IPS DF 19.7 (cell line): ENCODE measurements at places on chromosomes 2 and 18.

DNA sequence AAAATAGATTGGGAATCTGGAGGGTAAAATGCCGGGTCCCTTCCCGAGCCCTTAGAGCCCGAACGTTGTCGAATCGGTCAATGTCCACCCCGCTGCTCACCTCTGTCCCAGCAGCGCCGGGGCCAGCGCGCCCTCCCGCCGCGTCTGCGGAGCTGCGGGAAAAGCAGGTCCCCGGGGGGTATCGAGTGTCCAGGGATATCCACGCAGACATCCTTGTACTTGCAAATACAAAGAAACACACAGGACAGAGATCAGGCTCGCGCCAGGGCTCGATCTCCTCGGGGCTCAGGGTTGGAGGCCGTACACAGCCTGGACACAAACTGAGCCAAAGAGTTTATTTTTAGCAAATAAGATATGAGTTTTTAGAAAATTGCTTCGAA lies 2.3 kb upstream of the GATA6 start:
- no peak for DNase-seq

GRCh38 chr2:237688081-237688480 lies 60.7 kb downstream of the LRRFIP1 start:
- DNase-seq, result no peak

- no peak for DNase-seq
These were observed 117.9 kb downstream of the TANC1 start for GRCh38 chr2:159086342-159086741.

- DNase-seq, result peak; percentile 40
These were observed 346.7 kb downstream of the RAD51AP2 start for GRCh38 chr2:17171446-17172049.

- no peak for DNase-seq
These were observed 696.5 kb downstream of the NRXN1 start for GRCh38 chr2:50335433-50335832.

- DNase-seq, result no peak
These were observed 58.7 kb downstream of the STEAP3 start for GRCh38 chr2:119282146-119282995.

- no peak for DNase-seq
These were observed 710.6 kb upstream of the ZEB2 start for GRCh38 chr2:145230546-145230945.

GRCh38 chr2:157442191-157442590 lies 1.7 kb downstream of the CYTIP start:
- no peak for DNase-seq

GRCh38 chr2:187775196-187775595 lies 221.0 kb upstream of the TFPI start:
- no peak for DNase-seq

DNA sequence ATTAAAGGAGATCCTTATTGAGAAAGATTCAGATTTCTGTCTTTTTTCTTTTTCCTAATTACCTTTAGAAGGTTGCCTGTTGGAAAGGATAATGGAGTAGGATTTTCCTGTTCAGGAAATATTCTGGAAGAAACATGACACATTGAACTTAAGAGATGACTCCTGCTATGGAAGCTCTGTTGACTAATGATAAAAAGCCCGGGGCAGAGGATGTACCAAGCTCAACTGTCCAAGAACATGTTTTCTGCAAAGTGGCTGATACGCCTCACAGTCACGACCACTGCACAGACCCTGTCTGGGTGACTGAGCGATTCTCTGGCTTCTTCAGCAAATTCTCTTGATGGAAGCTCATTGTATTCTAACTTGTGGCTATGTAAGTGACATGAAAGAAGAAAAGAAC lies 86.2 kb upstream of the THOC1 start:
- no peak for DNase-seq

DNA sequence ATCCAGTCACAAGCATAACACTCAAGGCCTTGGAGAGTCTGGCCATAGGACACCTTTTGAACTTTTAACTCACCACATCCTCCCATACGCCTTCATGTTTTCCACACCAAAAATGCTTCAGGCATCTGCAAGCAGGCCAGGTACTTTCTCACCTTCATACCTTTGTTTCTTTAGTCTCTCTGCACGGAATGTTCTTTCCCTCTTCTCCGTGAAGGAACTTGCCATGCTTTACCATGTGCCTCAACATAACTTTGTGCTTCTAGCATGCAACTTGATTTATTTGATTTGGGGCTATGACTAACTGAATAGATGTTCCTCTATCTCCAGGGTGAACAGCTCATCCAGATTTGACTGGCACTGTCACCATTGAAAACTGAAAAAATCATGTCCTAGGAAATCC lies 141.7 kb upstream of the ACVR2A start:
- DNase-seq, result no peak

- no peak for DNase-seq
These were observed 107.1 kb downstream of the NFATC1 start for GRCh38 chr18:79502782-79503181.

GRCh38 chr2:156784020-156784701 lies 348.0 kb downstream of the GPD2 start:
- DNase-seq, result no peak

DNA sequence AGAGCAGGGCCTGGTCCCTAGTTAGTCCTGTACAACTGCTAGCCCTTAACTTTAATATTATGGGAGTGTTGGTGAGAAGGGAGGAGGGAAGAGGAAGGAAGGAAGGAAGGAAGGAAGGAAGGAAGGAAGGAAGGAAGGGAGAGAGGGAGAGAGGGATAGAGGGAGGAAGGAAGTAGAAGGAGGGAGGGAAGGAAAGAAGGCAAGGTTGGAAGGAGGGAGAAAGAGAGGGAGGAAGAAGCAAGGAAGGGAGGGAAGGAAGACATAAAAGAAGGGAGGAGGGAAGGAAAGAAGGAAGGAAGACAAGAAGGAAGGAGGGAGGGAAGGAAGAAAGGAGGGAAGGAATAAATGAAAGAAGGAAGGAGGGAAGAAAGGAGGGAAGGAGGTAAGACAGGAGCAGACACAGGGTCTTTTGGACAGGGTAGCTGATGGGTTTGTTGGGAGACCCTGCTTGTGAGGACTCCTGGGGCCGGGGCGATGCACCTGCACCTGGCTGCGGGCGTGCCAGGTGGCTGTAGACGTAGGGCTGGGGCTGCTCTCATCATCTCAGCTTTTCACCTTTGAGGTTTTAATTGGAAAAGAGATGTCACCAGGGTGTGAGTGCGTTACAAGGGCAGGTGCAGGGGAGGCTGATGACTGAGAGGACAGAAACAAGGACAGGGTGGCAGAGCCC lies 5.9 kb upstream of the POMC start:
- DNase-seq, result no peak

DNA sequence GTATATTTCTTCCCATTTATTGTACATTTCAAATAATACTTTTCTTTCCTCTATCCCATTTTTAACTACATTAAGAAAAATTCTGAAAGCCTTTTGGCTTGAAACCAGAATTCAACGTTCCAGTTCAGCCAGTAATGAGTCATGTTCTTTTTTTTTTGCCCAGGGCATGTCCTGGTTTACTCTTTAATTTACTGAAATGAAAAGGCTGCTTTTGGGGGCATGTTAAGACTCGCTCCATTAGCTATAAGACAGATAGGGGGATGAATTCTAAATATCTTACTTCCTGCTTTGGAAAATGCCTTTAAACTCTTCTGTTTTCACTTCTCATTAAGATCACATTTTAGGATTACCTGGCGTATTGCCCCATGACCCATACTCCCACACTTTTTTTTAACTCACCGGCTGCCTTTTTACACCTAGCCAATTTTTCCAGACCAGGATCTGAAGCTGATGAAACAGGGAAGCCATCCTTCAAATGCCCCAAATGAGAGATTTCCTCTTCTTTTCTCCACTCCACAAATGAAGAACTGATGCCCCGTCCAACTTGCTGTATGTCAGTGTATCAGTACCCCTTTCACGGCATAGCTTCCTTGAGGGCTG lies 585 bp downstream of the ABCA12 start:
- no peak for DNase-seq

GRCh38 chr2:21820271-21820670 lies 696.5 kb downstream of the TDRD15 start:
- no peak for DNase-seq

DNA sequence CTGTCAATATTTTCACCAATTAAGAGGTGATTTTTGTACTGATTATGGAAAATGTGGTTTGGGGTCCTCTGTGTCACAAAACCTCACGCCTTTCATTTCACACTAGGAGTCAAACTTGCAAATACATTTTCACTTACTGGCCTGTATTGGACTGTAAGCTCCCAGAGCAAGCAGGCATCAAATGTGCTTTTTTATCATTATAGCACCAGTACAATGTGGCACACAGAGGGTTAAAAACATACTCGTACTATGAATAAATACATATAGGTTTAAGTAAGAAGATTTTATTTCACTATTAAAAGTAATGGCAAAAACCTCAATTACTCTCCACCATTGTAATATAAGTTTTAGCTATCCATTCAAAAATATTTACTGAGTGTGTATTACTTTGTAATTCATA lies 56.7 kb downstream of the ABCB11 start:
- no peak for DNase-seq

- DNase-seq, result no peak
These were observed 28.1 kb upstream of the MYCN start for GRCh38 chr2:15912203-15912602.

- no peak for DNase-seq
These were observed 10.1 kb upstream of the STK17B start for GRCh38 chr2:196181484-196181883.

DNA sequence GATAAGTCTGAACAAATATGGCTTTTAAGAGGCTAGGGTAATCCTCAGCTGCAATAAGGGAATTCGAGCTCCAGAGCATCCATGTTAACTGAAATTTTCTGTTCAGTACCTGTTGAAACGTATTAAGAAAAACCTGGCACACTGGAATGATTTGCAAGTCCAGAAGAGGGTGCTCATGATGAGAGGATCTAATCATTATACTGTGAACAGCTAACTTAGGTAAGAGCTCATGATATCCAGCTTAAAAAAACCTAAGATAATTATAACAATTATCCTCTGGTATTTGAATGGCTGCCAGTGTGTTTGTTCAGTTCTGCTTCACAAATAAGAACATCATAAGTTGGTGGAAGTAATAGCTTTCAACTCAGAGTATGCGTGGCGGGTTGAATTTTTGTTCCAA lies 1118.3 kb upstream of the DDX18 start:
- DNase-seq, result no peak

- DNase-seq, result no peak
These were observed 48.5 kb upstream of the LRPPRC start for GRCh38 chr2:44044281-44044720.

DNA sequence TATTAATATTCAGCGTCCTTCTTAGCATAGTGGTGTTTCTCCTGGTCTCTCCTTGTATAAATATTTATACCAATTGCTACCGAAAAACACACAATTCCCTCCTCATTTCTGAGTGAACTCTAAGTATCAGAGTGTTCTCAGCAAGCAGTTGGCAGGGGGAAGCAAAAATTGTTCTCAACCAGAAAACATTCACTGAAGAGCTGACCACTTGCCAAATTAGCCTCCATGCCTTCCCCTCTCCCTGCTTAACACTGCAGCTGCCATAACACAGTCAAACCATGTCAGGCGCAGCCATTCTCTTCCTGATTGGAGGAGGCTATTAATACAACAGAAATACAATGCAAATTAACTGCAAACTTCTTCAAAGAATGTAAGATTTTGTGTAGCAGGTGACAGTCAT lies 105.0 kb downstream of the COL6A3 start:
- DNase-seq, result no peak

GRCh38 chr2:235611349-235611748 lies 117.5 kb downstream of the AGAP1 start:
- DNase-seq, result no peak

DNA sequence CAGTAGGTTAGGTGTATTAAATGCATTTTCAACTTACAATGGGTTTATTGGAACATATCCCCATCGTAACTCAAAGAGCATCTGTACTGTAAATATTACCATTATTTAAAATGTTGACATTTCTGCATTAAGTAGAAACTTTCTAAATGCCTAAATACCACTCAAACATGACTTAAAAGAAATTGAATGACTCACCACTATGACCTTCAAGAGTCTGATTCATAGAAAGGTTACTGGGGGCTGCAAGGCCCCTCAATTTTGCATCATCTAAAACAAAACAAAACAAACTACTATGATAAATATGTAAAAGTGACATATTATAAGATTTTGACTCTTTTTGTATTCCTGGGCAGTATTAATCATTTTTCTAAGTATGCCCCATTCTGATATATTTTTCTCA lies 7.6 kb downstream of the WDR35 start:
- DNase-seq, result no peak

DNA sequence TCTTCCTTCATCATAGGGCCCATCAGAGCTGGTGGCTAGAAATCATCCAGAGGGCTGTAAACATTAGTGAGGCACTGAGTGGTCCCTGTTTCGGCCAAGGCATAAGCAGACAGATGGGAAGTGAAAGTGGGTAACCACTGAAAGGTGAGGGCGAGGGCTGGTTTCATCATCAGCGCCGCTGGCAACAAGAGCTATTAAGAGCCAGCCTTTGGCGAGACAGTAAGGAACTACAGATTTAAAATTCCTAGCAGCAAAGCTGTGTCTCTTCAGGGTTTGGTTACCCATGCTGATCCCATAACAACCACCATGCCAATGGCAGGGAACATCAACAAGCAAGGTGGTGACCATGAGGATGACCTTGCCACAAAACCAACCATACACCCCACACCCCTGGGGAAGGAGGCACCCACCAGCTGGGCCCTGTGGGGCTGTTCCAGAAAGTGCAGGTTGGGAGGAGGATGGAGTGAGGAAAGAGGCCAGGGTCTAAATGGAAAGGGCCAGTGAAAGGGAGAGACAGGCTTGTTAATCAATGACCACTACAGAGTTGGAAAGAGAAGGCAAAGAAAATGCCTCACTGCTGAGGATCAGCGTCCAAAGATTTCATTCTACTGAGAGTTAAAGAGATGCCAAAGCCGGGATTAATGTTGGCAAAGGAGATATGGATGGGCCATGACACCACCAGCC lies 9.0 kb upstream of the SLC20A1 start:
- no peak for DNase-seq

DNA sequence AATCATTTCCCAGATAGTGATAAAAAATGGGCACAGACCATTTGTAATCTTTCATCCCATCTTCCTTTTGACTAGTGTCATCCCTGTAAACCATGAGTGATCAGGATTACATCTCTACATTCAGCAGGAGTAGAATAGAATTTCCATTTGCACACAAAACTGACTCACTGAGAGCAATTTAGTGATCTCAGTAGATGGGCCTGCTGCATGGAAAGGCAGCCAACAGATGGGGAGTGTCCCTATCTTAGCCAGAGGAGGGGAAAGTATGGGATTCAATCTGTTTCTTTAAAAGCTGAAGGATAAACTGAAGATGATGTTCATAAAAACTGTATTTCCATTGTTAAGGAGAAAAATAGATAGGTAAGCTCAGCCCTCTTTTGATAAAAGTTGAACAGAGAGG lies 441.7 kb downstream of the ZNF521 start:
- no peak for DNase-seq

- no peak for DNase-seq
These were observed 472.4 kb upstream of the SALL3 start for GRCh38 chr18:78507217-78507616.
